Stimulated activated CD4-positive, alpha-beta T cell treated with anti-CD3 and anti-CD28 coated beads, Interleukin-1b, Interleukin-23, amount 100 ng/mL, for 1 hour (primary cell): ENCODE measurements at places on chromosomes 7 and 10.
A peak's percentile ranks its signal among the peaks of the same experiment; 100 is the strongest.

DNA sequence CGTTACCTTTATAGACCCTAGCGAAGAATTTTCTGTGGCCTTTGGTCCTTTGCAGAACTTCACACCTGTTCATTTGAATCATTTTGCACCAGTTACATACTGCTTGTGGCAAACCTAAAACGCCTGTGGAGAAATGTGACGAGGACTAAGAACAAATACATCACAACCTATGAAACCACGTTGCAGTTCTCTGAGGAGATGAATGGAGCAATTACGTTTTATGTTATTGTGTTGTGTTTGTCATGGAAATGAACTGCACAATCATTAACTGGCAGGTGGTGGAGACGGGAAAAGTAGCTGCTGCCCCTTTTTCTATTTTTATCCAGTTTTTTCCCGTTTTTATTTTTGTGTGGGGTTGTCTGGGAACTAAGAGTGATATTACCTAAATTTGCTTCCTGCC is 505.5 kb downstream of the SDK1 start:
- no peak for DNase-seq

DNA sequence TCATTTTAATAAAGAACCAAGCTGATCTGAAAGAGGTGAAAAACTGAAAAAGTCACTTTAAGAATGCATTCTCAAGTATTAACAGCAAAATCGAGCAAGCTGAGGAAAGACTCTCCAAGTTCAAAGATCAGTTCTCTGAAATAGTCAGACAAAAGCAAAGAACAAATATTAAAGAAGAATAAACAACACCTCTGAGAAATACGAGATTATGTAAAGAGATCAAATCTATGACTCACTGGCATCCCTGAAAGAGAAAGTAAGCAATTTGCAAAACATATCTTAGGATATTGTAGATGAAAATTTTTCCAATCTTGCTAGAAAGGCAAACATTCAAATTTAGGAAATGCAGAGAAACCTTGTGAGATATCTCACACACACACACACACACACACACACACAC is 138.4 kb upstream of the HGF start:
- no peak for DNase-seq

- DNase-seq, result peak; percentile 32
Measured at GRCh38 chr7:130242198-130243014, 24.3 kb upstream of the CPA2 start.

DNA sequence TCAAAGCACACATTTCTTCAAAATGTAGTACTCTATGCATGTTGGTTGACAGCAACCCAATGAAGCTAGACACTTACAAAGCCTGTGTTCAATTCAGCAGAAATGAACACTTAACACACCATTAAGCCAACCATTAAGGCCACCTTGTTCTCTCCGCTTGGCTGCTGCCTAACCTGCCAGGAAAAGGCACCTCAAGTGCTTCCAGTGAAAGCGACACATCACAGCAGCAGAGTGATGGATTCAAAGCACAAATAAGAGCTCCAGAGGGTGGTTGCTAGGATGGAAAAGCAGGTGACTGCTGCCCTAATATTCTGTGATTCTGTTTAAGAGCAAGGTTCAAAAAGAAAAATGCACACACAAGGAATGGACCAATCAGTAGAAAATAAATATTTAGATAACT is 81.5 kb upstream of the GNAI1 start:
- DNase-seq, result no peak

GRCh38 chr7:92988051-92988450 is 129.7 kb downstream of the SAMD9 start:
- DNase-seq, result no peak

- DNase-seq, result no peak
Measured at GRCh38 chr7:149093228-149093627, 2.7 kb upstream of the ZNF786 start.
